ENCODE measurements at places on chromosomes 1 and 21. TPM values are rescaled to one million over a fixed set of nuclear protein-coding genes. Genes with fewer than 3 reads are reported as not detected.

IGSF9 gene
- total RNA-seq: 8.5 TPM

RIMS3 gene
- 7.5 TPM for total RNA-seq

PPFIA4 gene
- 4.3 TPM for total RNA-seq

OR2T33 gene
- total RNA-seq: not detected

UBE2U gene
- total RNA-seq: not detected

CYP4A11 gene
- 0.59 TPM for total RNA-seq

KCNT2 gene
- 9.1 TPM for total RNA-seq

C1orf53 gene
- total RNA-seq: 3.5 TPM

PDZK1IP1 gene
- not detected for total RNA-seq

- no peak overlapping the region for H3K27ac ChIP-seq
- H3K4me3 ChIP-seq: no peak overlapping the region
Observed at GRCh38 chr21:14901482-14901958, 163.3 kb downstream of the NRIP1 start.

GRCh38 chr1:214584805-214585766 is 17.9 kb upstream of the CENPF start:
- peaks cover 9% of the 10 kb centered on the region for H3K4me1 ChIP-seq
- peaks cover 8% of the 10 kb centered on the region for H3K27me3 ChIP-seq
- H3K27ac ChIP-seq: no peak overlapping the region
- DNase-seq: no peak
- H3K4me3 ChIP-seq: no peak overlapping the region
- no peaks in the 10 kb centered on the region for H3K36me3 ChIP-seq

DNA sequence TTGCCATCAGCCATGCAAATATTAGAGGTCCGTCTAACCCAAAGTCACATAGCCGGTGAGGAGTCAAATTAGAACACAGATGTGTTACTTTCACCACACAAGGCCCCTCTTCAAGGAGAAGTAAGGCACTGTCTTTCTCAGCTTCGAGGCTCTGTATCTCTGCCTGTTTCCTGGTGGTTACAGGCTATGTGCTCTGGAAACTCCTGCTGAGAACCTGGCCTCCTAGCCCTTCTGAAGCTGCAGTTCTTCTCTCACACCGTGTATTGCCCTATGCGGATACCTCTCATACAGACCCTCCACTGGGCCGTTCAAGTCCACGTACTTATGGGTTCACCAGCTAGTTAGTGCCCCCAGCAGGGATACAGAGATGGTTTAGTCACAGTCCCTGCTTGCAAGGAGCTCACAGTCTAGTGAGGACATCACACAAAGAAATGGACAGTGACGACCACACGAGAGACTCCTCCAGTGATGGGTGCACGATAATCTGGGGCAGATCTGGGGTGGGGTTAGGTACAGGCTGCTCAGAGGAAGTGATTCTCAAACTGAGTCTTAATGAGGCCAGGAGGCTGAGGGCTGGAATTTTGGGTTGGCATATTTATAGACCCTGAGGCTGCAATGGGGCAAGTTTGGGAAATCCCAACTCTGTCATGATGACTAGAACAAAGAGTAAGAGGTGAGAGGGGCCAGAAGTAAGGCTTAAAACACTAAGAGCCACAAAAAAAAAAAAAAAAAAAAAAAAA is 22.8 kb upstream of the ELOA start:
- H3K27ac ChIP-seq: no peak overlapping the region
- no peak for DNase-seq
- no peak overlapping the region for H3K4me3 ChIP-seq
- no peaks in the 10 kb centered on the region for H3K4me1 ChIP-seq
- no peaks in the 10 kb centered on the region for H3K27me3 ChIP-seq

DNA sequence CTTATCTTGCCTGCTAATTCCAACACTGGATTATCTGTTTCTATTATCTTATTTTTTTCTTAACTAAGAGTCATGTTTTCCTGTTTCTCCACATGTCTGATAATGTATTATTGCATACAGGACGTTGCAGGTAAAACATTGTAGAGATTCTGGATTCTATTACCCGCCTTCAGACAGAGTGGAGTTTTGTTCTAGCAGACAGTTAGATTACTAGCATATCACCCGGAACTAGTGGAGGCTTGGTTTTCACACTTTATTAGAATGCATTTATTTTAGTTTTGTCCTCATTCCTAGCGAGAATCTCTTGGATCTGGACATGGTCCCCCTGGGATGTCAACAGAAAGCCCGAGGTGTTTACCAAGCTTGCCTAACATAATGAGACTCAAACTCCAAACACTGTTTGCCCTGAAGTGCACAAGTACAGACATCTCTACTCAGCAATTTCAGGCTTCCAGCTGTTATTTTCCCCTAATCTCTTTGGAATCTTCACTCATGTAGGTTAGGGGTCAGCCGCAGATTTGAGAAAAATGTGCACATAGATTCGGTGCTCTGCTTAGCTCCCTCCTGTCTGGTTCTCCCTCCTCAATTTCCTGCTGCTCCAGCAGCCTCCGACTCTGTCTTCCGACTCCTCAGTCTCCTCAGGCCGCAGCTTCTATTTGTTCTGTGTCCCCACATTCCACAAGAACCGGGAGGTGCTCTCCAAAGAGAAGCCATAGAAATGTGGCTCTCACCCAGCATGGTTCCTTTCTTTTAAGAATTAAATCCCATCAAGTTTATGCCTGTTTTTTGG is 36.8 kb upstream of the PTPRF start:
- no peaks in the 10 kb centered on the region for H3K36me3 ChIP-seq
- no peaks in the 10 kb centered on the region for H3K27me3 ChIP-seq
- H3K4me3 ChIP-seq: no peak overlapping the region
- no peaks in the 10 kb centered on the region for H3K4me1 ChIP-seq
- no peak overlapping the region for H3K27ac ChIP-seq

GRCh38 chr1:178725466-178726086 is 532 bp downstream of the RALGPS2 start:
- no peaks in the 10 kb centered on the region for H3K4me1 ChIP-seq
- DNase-seq: peak; percentile 88
- H3K36me3 ChIP-seq: peaks cover 10% of the 10 kb centered on the region
- H3K27me3 ChIP-seq: peaks cover 9% of the 10 kb centered on the region

GRCh38 chr1:231683439-231684165 is 57.0 kb downstream of the DISC1 start:
- no peaks in the 10 kb centered on the region for H3K36me3 ChIP-seq
- H3K4me3 ChIP-seq: no peak overlapping the region
- no peaks in the 10 kb centered on the region for H3K4me1 ChIP-seq

- H3K4me3 ChIP-seq: no peak overlapping the region
- H3K4me1 ChIP-seq: peaks cover 6% of the 10 kb centered on the region
Observed at GRCh38 chr1:151405187-151405951, 6.0 kb downstream of the PSMB4 start.

- peaks cover 15% of the 10 kb centered on the region for H3K27me3 ChIP-seq
- no peak overlapping the region for H3K4me3 ChIP-seq
- no peak overlapping the region for H3K27ac ChIP-seq
- no peaks in the 10 kb centered on the region for H3K4me1 ChIP-seq
Observed at GRCh38 chr1:51636191-51636590, 19.3 kb downstream of the OSBPL9 start.

GRCh38 chr1:163824006-163824405 is 502.3 kb downstream of the NUF2 start:
- no peak for DNase-seq
- H3K27ac ChIP-seq: no peak overlapping the region
- no peaks in the 10 kb centered on the region for H3K36me3 ChIP-seq
- H3K4me3 ChIP-seq: no peak overlapping the region
- H3K4me1 ChIP-seq: no peaks in the 10 kb centered on the region
- no peaks in the 10 kb centered on the region for H3K27me3 ChIP-seq

DNA sequence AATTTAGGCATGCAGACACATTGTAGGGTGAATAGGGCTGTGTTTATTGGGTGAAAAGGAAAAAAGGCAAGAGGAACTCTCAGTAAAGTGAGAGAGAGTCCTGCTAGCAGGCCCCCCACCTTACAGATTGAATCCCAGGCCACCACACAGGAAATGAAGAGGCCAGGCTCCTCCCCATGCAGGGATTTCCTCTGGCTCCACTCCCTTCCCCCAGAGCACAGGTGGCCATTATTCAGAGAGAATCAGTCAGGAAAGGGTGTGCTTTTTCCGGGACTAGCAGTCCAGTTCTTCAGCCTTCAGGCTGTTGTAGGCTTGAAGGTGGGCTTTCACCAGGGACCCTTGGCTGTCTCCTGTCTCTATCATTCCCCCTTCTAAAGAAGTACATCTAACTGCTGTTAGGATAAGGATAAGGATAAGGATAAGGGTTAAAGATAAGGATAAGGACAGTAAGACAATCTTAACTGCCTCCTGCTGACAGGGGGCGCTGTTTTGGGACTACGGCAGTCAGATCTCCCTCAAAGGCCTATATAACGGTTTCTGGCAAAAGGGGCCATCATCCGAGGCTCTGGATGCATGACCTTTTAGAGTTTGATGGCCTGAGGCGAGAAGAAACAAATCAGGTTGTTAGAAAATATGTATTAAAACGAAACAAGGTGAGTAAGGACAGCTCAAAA is 26.3 kb downstream of the ZNF648 start:
- H3K27ac ChIP-seq: no peak overlapping the region
- DNase-seq: peak; percentile 83
- no peaks in the 10 kb centered on the region for H3K36me3 ChIP-seq
- H3K4me1 ChIP-seq: no peaks in the 10 kb centered on the region

GRCh38 chr1:38102636-38103035 is 56.0 kb upstream of the POU3F1 start:
- H3K27me3 ChIP-seq: no peaks in the 10 kb centered on the region
- peak; percentile 47 for DNase-seq
- H3K4me3 ChIP-seq: no peak overlapping the region
- H3K36me3 ChIP-seq: no peaks in the 10 kb centered on the region
- H3K27ac ChIP-seq: no peak overlapping the region

GRCh38 chr1:197438010-197438790 is 170.1 kb downstream of the CRB1 start:
- no peaks in the 10 kb centered on the region for H3K27me3 ChIP-seq
- H3K4me1 ChIP-seq: peaks cover 2% of the 10 kb centered on the region
- no peaks in the 10 kb centered on the region for H3K36me3 ChIP-seq
- no peak for DNase-seq
- peak overlapping the region; percentile 5 for H3K27ac ChIP-seq
- no peak overlapping the region for H3K4me3 ChIP-seq

DNA sequence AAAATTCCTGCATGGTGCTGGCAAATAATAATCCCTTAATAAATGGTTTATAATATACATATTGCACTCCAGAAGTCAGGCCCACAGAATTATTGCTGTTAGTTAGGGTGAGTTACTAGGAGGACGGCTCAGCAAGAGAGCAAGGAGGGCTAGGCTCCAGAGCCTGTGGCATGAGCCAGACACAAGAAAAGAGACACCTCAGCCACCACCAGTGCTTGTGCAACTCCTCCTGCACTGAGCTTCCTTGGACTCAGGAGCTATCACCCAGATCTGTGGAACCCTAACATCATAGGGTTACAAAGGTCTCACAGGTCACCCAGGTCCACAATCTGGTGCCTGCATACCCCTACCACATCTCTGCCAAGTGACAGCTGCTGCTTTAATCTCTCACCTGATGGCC is 12.8 kb upstream of the LRRC8D start:
- no peak overlapping the region for H3K27ac ChIP-seq
- no peak for DNase-seq
- peak overlapping the region; percentile 12 for H3K4me3 ChIP-seq
- no peaks in the 10 kb centered on the region for H3K36me3 ChIP-seq
- peaks cover 18% of the 10 kb centered on the region for H3K4me1 ChIP-seq

GRCh38 chr1:59671066-59671952 is 143.4 kb upstream of the HOOK1 start:
- no peak for DNase-seq
- peaks cover 8% of the 10 kb centered on the region for H3K4me1 ChIP-seq
- no peaks in the 10 kb centered on the region for H3K27me3 ChIP-seq
- no peaks in the 10 kb centered on the region for H3K36me3 ChIP-seq

DNA sequence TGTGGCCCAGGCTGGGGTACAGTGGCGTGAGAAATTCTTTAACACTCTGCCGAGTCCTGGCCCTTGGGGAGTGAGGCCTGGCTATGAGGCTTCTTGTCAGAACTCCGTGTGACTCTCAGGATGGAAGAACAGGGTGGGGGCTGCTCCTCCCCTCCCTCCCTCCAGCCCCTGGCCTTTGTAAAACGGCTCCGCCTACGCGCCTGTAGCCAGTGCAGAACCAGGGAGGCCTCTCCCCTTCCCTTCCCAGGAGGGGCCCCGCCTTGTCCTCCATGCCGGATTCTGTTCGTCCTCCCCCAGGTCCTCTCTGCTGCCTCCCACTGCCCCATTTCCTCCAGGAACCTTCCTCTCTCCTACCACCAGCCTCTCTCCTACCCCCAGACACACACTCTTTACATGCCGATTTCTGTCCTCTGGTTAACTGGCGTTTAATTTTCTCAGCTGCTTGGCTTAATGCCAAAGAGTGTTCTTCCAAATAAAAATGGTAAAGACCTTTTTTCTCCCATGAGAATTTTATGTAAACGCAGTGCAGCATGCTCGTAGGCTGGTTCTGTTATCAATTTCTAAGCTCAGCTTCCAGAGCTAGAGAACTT is 21.0 kb downstream of the PDE9A start:
- peaks cover 18% of the 10 kb centered on the region for H3K36me3 ChIP-seq
- no peak overlapping the region for H3K27ac ChIP-seq
- peak; percentile 82 for DNase-seq
- H3K4me1 ChIP-seq: peaks cover 12% of the 10 kb centered on the region
- H3K27me3 ChIP-seq: no peaks in the 10 kb centered on the region

GRCh38 chr1:114609026-114609425 is 27.6 kb upstream of the BCAS2 start:
- H3K4me1 ChIP-seq: no peaks in the 10 kb centered on the region
- H3K36me3 ChIP-seq: peaks cover 50% of the 10 kb centered on the region
- DNase-seq: no peak
- H3K27me3 ChIP-seq: no peaks in the 10 kb centered on the region
- H3K27ac ChIP-seq: no peak overlapping the region
- H3K4me3 ChIP-seq: no peak overlapping the region

GRCh38 chr21:32338209-32338921 is 39.7 kb downstream of the MRAP start:
- no peak overlapping the region for H3K4me3 ChIP-seq
- H3K4me1 ChIP-seq: no peaks in the 10 kb centered on the region
- peaks cover 84% of the 10 kb centered on the region for H3K36me3 ChIP-seq
- no peak for DNase-seq
- H3K27ac ChIP-seq: no peak overlapping the region

- H3K4me1 ChIP-seq: no peaks in the 10 kb centered on the region
- no peak overlapping the region for H3K27ac ChIP-seq
- no peak for DNase-seq
Observed at GRCh38 chr1:28456078-28456477, 49.8 kb upstream of the RCC1 start.

DNA sequence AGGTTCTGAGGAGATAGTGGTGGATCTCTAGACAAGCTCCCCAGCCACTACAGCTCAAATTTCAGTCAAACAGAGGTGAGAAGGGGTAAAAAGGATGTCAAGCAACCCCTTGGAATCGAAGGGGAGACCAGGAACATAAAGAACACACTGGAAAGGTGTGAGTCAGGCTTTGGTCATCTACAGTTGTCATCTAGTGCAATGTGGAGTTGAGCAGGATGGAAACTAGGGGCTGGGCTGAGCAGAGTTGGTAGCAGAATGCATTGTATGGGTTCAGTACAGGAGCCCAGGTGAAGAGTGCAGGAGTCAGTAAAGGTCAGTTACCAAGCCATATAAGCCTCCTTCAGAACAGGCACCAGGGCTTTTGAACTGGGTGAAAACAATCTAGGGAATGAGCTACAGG is 52.7 kb upstream of the VAV3 start:
- no peaks in the 10 kb centered on the region for H3K36me3 ChIP-seq
- peaks cover 5% of the 10 kb centered on the region for H3K4me1 ChIP-seq
- H3K27ac ChIP-seq: no peak overlapping the region
- no peak overlapping the region for H3K4me3 ChIP-seq
- H3K27me3 ChIP-seq: no peaks in the 10 kb centered on the region
- no peak for DNase-seq

GRCh38 chr1:244449936-244450508 is 1.7 kb downstream of the ADSS2 start:
- H3K27ac ChIP-seq: no peak overlapping the region
- peak overlapping the region; percentile 94 for H3K4me3 ChIP-seq
- H3K36me3 ChIP-seq: no peaks in the 10 kb centered on the region
- no peak for DNase-seq
- H3K4me1 ChIP-seq: peaks cover 13% of the 10 kb centered on the region
- no peaks in the 10 kb centered on the region for H3K27me3 ChIP-seq

Measured in endodermal cell (in vitro differentiated cells).